ENCODE measurements at places on chromosomes 4 and X.

DNA sequence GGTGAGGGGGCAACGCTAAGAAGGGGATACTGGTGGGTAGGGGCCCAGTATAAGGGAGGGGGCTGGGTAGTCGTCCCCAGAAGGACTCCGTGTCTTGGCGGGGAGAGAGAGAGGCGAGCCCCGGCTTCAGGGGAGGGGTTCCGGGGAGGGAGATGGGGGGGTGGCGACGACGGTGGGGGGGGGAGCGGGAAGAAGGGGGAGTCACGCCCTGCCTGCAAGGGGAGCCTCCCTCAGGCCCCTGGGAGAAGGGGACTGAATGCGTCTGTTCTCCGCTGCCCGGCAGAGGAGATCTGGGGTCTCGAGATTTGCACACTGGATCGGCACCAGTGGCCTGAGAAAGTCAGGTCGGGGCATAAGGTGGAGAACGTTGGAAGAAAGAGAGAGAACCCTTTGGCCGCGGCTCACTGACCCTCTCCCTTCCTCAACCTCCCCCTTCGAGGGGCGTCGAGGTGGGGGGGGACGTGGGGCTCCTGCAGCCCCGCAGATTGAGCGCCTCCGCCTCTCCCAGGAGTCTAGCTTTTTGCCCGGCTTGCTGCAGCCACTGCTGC lies 609 bp upstream of the BCORL1 start:
- DNase-seq, result no peak

GRCh38 chr4:176963121-176963520 lies 170.4 kb upstream of the VEGFC start:
- no peak for DNase-seq

- DNase-seq, result no peak
These were observed 139.5 kb downstream of the TBL1X start for GRCh38 chrX:9604111-9604907.

GRCh38 chr4:19721587-19721986 lies 530.1 kb upstream of the SLIT2 start:
- DNase-seq, result no peak

DNA sequence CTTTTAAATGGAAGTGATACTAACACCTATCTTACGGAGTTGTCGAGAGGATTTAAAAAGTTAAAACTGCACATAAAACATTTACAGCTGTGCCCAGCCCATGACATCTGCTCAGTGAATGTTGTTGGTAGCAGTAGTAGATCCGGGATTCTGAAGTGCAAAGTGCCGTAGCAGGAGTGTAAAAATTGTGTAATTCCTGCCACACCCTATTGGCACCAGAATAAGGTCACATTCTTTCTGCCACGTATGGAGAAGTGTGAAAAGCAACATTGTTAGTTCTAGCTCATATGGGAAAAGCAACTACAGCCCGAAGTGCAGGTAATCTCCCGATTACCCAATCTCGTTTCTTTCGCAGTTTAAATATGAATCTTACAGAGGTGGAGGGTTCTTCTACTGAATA lies 31.2 kb downstream of the PRIMPOL start:
- DNase-seq, result no peak

DNA sequence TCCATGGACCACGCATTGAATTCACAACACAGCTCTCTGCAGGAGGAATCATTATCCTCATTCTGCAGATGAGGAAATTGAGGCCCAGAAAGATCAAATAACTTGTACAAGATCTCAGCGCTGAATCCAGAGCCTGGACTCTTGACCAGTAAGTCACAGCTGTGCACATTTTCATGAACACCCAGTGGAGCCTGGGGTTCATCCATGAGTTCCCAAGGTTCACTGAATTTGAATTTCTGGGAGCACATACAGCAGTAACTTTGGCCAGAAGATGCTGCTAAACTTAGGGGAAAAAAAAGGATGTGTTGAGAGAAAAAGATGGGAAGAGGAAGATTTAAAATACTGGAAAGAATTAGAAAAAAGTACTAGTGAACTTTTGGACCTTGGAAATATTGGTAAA lies 218.7 kb upstream of the PPARGC1A start:
- DNase-seq, result no peak

GRCh38 chr4:11741190-11741652 lies 312.5 kb upstream of the HS3ST1 start:
- no peak for DNase-seq

GRCh38 chrX:47862680-47863079 lies 26.0 kb downstream of the ZNF81 start:
- DNase-seq, result no peak

DNA sequence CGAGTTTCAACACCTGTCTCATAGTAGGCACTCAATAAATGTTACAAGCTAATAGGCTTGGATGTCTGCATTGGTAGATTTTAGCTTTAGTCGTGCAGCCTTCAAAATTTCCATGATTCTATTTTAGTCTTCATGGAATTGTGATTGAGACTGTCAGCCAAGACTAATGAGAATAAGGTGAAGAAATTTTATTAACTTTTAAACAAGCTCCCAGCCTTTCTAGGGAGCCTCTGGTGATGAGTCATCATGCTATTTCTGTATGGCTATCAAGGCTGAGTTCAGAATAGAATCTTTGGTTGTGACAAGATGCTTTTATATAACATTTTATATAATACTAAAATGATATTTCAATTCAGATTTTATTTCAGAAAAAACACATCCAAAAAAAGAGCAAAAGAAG lies 685.8 kb downstream of the GABRG1 start:
- DNase-seq, result no peak

DNA sequence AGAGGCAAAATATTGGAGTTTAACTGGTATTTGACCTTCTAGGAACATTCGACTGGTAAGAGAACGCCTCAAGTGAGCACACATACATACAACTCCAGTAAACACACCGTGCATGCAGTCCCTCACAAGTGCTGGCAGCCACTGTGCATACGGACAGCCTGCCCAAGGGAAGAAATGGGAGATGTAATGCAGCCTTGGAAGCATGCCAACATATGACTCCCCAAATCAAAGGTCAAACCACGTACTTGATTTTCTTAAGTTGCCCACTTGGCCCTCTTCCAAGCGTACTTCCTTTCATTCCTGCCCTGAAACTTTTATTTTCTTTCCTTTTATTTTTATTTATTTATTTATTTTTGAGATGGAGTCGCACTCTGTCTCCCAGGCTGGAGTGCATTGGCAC lies 206.6 kb downstream of the SPRY1 start:
- DNase-seq, result no peak

GRCh38 chrX:149648932-149649331 lies 17.3 kb upstream of the TMEM185A start:
- no peak for DNase-seq

- DNase-seq, result no peak
These were observed 28.9 kb upstream of the WDR17 start for GRCh38 chr4:176036585-176037205.

- no peak for DNase-seq
These were observed 101.4 kb downstream of the GPR143 start for GRCh38 chrX:9664224-9664623.

- no peak for DNase-seq
These were observed 326.5 kb upstream of the GATB start for GRCh38 chr4:152087335-152087734.
